Spleen (tissue), 13 donors: ENCODE measurements at places on chromosomes 7 and 10. TPM values are rescaled to one million over a fixed set of nuclear protein-coding genes. Genes with fewer than 3 reads are reported as not detected.

- DNase-seq, result no peak
Observed at GRCh38 chr7:122311050-122311700, 6.6 kb upstream of the FEZF1 start.

Gene CCL24
- 3.8 TPM for polyA plus RNA-seq

Gene ADAM22
- 0.51 TPM for polyA plus RNA-seq

GRCh38 chr10:16652154-16652553 is 130.5 kb upstream of the C1QL3 start:
- no peak for DNase-seq

GRCh38 chr7:22482503-22482902 is 17.5 kb downstream of the STEAP1B start:
- DNase-seq, result no peak
